ENCODE measurements at places on chromosomes 2 and 18.

- no peak for DNase-seq
Observed at GRCh38 chr2:177021706-177022343, 190.8 kb upstream of the HNRNPA3 start.

DNA sequence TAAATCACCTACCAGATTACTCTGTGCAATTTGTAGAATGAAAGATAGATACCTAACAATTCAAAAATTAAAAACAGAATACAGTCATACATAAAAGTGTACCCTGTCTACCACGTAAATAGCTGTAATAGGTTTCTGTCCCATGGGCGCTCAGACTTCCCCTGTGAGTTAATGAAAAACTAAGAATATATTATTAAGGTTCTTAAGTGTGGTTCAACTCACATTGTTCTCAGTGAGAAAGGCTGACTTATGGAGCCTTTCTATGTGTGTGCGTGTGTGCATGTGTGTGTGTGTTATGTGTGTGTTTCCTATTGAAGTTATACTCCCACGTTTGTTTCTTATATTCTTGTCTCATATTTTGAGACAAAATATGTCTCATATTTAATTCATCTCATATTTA is 114.6 kb upstream of the CD302 start:
- no peak for DNase-seq

DNA sequence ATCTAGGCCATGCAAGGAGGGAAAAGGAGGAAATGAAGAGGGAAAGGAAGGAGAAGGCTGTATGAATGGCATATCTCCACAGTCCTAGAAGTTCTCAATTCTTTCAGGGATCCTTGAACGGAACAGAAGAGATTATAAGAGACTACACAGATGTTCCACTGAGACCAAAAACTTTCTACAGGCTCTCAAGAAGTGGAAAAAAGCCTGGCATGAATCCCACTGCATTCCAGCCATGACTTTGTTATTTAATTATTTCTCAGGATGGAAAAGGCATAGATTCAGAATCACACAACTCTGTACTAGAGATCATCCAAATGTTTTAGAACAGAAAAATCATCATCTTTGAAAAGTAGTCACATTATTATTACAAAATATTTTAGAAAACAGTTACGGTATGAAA is 131.7 kb upstream of the CDH20 start:
- no peak for DNase-seq

GRCh38 chr2:10317646-10318045 is 14.9 kb downstream of the HPCAL1 start:
- no peak for DNase-seq

GRCh38 chr2:216289470-216289869 is 82.8 kb downstream of the MARCHF4 start:
- no peak for DNase-seq

- no peak for DNase-seq
Observed at GRCh38 chr18:49835405-49835804, 22.1 kb upstream of the ACAA2 start.

DNA sequence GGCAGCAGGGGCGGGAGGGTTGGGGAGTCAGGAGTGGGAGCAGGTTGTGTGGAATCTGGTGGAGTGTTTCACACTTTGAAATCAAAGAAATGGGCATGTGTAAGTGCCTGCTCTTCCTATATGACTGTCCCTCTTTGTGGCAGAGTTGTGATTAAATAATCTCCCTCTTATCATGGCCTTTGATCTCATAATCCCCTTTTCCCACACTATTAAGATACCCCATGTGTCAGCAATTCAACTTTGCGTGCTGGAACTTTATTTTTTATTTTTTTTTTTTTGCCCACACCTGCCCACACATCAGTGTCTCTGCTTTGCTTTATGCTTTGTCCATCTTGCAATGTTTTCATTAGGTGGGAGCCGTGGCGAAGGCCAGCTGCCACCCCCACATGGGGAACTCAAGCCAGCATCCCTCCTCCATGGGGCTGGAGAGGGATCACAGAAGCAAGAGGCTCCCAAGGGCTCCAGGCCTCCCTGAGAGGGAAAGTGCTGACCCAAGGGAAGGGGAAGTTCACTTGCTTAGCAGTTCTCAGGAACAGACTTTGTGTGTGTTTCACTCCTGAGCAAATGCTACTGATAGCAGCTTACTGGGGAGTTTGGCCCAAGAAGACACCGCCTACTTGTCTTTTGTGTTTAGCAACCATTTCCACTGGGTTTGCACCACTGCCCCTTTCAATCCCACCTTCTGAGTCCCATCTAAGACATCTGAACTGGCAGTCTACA is 243.4 kb downstream of the BCL11A start:
- DNase-seq = no peak

DNA sequence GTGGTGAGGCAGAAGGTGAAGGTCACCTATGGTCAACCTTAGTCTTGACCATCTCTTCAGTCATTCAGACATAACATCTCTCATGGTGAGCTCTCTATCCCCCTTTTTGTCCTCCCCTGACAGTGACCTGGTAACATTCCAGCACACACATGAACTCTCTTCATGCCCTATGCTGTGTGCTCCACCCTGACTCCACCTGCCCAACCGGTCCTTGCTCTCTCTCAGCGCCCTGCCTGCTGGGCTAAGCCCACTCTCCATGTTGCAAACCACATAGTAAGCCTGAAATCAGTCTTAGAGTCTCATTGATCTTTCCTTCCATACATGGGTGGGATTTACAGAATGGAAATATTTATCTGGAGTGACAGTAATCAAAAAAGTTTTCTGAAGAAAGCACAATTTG is 52.8 kb downstream of the MARCO start:
- no peak for DNase-seq

GRCh38 chr2:36731941-36732672 is 35.6 kb downstream of the VIT start:
- no peak for DNase-seq

DNA sequence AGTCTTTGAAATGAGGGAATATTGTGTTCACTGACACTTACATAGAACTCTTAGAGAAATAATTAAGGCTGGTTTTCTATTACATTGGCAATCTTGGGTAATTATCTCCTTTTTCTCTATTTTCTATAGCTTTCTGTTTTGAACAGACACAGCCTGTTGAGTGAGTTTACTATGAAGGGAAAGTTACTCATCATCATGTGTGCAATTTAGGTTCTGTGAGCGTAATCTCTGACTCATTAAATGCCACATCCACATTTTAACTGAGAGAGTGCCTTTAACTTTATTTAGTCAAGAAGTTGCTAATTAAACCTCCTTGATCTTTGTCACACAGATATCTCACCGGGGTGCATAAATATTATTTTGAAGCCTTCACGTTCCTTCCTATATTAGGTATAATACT is 174.0 kb upstream of the SLC8A1 start:
- DNase-seq = no peak

GRCh38 chr2:54455131-54455562 is 980 bp upstream of the SPTBN1 start:
- DNase-seq = no peak

GRCh38 chr18:73168236-73168635 is 300.4 kb upstream of the NETO1 start:
- DNase-seq = no peak

DNA sequence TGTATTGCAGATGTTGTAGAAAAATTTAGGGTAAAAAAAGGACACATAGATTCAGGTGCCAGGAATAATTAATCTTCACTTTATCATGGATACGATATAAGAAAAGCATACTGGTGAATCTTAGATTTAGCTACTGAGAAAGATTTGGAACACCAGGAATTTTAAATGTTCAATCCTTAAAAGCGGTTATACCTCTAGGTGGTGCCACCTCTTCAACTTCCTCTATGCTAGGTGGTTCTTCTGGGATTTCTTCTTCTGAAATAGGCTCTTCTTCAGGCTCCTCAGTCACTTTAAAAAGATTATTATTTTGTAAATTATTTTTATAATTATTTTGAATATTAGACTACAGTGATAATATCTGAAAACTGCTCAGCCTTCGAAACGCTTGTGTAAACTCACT is 133.1 kb downstream of the TTN start:
- no peak for DNase-seq

DNA sequence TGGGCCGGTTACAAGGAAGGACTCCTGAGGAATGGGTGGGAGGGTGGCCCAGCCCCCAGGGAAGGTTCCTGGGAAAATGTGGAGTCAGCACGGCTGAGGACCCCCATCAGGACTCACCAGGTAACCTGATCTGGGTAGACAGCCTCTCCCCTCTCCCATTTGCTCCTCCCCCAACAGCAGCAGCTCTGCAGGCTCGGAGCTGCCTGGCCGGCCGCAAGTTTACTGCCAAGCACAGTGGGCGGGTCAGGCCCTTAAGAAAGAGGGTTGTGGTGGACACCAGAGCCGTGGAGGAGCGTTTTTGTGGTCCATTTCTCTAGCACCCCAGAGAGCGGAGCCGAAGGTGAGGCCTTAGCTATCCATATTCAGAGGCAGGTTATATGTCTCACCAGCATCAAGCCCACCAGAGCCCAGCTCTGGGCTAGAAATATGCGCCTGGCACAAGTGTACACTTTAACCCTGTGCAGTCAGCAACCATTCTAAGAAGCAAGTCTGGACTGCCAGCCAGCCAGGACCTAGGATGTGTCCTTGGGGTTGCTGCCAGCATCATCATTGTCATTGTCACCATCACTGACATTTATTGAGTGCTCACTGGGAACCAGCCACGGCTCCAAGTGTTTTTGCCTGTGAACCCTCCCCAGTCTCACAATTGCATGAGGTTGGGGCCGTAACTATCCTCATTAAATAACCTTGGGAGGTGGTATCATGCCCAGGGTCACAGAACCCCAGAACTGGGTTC is 190.1 kb downstream of the KLHL29 start:
- no peak for DNase-seq

DNA sequence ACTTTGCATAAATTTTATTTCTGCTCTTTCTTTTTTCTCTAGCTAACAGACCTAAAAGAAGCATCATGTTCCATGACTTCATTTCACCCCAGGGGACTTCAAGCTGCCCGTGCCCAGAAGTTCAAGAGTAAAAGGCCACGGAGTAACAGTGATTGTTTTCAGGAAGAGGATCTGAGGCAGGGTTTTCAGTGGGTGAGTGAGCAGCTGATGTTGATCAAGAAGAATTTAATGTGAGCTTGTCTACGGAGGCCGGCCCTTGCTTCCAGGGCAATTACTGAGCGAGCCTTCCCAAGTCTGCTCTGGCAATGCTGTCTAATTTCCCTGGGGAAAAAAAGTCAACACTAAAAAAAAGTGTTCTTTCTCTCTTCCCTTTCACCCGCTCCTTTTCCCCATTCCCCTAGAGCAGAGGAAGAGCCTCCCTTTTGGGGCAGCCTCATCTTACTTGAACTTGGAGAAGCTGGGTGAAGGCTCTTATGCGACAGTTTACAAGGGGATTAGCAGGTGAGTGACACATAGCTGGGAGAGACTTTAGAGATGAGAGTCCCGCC is 1.2 kb downstream of the CDK15 start:
- no peak for DNase-seq

- no peak for DNase-seq
Observed at GRCh38 chr2:222293660-222294630, 4.9 kb downstream of the PAX3 start.

DNA sequence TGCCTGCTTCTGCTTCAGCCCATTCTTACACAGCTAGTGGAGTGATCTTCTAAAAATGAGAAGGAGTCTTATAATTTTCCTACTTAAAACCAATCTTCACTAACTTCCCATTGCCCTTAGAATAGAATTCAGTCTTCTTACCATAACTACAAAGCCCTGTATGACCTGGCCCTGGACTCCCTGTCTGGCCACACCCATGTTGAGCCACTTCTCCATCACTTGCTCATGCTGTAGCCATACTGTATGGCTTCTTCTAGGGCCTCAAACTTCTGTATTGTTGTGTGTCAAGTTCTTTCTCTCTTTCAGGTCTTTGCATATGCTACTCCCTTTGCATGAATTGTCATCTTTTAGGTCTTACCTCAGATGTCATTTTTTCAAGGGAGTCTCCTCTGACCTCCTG is 11.2 kb downstream of the DGUOK start:
- DNase-seq = no peak

DNA sequence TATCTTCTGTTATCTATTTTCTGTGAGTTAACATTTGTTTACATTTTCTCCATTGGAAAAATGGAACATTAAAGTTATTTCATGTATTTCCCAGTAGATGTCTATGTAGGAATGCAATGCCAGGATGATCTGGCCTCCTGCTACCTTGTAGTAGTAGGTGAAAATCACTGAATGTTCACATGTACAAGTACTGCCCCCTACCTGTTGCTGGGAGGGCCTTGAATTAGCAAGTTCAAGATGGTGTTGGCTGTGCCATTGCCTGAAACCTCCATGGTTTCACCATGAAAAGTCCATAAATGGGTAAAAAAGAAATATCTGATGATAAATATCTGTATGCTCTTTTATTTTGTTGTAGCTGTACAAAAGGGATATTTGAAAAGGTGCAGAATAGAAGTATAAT is 30.7 kb downstream of the XRCC5 start:
- no peak for DNase-seq
